ENCODE measurements at places on chromosomes 5 and 9.

DNA sequence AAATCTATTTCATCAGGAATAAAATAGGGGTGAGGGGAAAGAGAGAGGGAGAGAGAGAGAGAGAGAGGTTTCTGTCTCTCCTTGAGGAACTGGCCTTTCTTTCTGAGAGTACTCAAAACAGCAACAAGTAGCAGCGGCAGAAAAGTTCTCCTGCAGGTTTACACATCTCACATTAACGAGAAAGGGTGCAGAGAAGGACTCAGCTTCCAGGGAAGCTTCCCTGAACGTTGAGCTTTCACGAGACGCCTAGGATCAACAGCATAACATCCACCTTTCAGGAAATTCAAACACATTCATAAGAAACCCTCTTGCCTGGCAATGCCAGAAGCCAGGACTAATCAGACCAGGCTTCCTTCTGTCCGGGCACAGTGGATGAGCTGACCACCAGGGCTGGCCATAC is 162.9 kb downstream of the ZDHHC21 start:
- no peak for DNase-seq

- no peak for DNase-seq
These were observed 8.1 kb upstream of the OMD start for GRCh38 chr9:92432350-92432749.

DNA sequence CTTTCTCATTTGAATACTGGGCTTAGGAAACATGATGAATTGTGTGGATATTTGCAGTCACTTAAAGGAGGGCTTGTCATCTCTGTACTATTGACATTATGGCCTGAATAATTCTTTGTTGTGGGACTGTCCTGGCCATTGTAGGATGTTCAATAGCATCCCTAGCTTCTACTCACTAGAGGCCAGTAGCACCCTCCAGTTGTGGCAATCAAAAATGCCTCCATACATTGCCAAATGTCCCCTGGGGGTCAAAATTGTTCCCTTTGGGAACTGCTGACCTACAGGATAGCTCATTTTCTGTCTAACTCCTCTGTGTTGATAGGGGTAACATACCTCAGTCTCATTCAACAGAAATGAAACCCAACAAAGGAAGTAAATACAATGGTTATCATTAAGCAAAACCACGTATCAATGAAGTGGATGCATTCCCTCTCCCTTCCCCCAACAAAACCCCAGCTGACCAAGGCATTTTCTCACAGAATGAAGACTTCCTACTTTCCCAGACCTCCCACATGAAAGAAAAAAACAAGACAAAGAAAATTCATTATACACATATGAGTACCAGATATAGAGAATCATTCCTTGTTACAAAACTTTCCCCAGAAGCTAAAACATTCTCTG is 18.1 kb downstream of the FYB1 start:
- DNase-seq: no peak

GRCh38 chr9:125485471-125486151 is 221.4 kb downstream of the MAPKAP1 start:
- no peak for DNase-seq

- DNase-seq: no peak
These were observed 652.3 kb downstream of the SLCO4C1 start for GRCh38 chr5:101643794-101644193.

DNA sequence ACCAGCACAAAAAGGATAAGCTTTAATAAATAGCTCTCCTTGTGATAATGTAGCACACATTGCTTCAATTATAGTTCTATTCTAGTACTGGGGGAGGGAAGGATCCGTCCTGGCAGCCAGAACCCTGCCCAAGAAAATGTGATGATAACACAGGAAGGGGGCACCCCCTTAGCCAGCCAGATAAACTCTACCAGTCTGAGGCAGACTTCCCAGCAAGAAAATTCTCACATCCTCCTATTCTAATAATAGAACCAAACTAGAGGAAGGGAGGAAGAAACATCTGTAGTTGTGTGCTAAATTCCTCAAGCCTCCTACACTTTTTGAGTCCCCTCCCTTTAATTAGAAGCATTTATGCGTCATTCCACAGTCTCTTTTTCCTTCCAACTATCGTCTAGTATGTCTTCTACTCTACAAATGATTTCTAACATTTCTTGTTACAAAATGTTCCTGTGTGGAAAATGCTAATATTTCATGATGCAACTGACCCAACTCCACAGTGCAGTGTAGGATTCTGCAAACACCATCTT is 261.0 kb downstream of the SEMA5A start:
- no peak for DNase-seq

DNA sequence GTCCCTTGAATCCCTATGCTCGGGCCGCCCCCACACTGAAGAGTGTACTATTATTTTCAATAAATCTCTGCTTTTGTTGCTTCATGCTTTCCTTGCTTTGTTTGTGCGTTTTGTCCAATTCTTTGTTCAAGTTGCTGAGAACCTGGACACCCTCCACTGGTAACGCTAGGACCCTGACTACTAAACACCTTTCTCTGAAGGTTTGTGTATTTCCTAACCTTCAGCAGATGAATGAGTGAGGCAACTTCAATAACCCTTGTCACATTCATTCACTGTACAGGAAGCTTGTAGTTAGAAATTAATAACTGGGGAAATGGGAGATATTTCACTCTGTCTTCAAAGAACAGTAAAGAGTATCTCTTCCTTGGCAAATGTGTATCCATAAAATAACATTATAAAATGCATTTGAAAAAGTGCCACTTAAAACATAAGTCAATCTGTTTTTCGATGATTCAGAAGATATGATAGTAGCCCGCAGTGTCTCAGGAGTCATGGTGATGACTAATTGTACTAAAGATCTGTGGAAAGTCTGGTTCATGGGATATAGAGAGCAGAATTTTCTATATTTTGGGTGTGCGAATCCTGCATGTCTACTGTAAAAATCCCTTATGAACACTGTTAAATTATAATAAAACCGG is 43.2 kb upstream of the ANKH start:
- no peak for DNase-seq

- no peak for DNase-seq
These were observed 3.2 kb downstream of the COMMD10 start for GRCh38 chr5:116088062-116088461.

DNA sequence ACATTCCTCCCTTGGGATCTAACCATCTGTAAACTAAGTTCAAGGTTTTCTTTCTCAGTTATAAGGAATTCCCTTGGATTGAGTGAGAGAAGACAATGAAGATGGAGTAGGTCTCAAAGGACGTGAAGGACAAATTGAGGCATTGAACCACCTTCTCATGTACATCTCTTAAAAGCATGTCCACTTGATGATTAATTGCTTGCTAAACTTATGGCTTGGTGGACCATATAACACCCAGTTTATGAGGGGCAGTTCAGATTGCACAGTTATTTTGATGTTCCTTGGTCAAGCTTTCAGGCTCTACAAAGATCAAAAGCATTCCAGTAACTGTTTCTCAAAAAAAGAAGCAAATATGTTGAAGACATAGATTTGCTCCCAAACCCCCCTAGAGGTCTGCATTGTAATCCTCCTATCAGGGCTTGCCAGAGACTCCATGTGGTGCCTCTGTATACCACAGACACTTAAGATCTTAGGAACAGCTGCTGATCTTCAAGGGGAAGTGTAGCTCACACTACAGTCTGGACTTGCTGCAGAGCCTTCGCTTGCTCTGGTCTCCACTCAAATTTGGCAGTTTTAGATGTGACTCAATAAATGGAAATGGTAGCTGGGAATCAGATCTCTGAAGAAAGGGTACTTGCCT is 56.9 kb upstream of the ALDH1A1 start:
- no peak for DNase-seq

- no peak for DNase-seq
These were observed 90.2 kb upstream of the ICE1 start for GRCh38 chr5:5332287-5332686.

- no peak for DNase-seq
These were observed 20.4 kb upstream of the PRUNE2 start for GRCh38 chr9:76926324-76926741.

DNA sequence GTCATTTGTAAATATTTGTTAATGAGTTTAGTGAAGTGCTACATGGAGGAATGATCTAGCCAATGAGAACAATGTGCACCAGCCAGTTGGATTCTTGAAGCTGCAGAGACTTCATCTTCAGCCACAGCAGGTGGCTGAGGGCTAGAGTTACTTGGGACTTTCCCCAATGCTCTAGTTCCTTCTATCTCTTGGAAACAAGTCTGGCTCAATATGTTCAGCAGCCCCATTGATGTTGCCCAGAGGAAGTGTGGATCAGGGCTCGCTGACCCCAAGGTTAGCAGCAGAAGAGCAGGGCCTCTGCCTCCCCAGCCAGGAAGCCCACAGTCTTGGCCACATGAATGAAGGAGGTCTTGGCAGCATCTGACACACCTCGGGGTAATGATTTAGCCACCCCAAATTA is 117.5 kb downstream of the SLC1A3 start:
- DNase-seq: no peak

DNA sequence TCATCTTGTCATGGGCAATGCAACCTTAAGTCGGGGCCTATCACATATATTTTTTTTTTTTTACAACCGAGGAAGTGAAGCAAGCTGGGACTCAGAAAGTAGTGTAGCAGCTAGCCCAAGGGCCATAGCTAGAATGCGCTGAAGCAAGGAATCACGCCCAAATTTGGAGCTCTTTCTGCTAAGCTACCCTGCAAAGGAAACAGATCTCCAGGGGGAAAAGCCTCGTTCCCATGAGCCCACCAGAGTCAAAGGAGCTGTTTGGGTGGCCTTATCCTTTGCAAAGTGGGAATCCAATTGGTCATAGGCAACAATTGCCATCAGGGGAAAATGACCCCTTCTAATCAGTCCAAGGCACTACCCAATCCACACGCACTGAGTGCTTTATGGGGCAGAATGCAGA is 390.4 kb downstream of the EBF1 start:
- no peak for DNase-seq

DNA sequence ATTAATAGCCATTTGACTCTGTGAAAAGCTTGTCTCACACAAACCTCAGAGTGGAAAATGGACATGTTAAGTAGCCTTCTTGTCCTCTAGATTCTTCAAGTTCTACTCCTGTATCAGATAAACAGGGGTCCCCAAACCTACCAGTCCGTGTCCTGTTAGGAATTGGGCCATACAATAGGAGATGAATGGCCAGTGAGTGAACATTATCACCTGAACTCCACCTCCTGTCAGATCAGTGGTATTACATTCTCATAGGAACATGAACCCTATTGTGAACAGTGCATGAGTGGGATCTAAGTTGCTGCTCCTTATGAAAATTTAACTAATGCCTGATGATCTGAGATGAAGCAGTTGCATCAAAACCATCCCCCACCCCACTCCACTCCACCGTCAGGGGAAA is 136.3 kb downstream of the TMEM232 start:
- DNase-seq: peak; percentile 1

DNA sequence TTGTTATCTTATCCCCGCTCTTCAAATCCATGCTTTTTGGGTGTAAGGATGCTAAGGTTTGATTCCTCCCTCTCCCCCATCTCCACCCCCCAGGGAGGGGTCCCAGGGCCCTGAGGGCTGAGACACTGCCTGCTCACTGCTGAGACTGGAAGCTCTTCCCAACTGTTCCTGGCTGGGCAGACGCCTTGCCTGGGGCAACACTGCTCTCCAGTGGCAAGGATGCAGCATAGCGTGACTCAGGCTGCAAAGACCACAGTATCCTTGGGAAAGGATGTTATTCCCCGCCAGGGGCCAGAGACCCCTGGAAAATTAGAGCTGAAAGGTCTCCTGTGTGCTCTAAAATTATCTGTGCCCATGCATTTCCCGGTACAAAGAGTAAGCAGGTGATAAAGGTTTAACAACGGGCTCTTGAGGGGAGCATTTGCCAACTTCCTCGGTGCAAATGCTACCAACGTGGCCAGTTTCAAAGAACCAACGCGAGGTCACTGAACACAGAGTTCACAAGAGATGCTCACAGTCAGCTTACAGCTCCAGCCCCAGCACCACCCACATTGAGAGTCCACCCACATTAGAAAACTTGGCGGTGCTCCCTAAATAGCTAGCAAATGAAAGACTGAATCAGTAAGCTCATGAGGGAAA is 271.9 kb downstream of the NSG2 start:
- DNase-seq: no peak

DNA sequence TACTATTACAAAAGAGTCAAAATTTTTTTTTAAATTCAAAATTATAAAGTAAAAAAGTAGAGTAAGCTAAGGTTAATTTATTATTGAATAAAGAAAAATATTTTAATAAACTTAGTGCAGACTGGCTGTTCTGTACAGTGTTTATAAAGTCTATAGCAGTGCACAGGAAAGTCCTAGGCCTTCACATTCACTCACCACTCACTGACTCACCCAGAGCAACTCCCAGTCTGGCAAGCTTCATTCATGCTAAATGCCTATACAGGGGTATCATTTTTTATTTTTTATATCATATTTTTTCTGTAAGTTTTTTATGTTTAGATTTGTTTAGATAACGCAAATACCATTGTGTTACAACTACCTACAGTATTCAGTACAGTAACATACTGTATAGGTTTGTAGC is 700.7 kb upstream of the GRAMD2B start:
- DNase-seq: no peak

DNA sequence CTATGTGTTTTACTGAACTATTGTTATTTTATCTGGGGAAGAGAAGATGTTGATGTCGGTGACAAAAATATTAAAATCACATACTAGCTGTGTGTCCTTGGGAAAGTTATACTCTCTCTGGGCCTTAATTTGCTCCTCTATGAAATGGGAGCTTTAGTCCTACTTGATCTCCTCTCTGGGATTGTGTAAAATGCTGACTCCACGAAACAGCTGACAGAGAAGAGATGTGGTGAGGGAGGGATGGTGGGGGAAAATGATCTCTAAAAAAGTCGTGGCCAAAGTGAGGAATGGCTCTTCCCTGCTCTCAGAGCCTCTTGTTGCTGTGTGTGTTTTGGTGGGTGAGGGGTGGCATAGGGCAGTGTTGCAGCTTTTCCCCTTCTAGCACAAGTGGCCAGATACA is 173.7 kb downstream of the MELK start:
- no peak for DNase-seq

GRCh38 chr9:9820436-9820835 is 792.4 kb downstream of the PTPRD start:
- DNase-seq: no peak

- DNase-seq: no peak
These were observed 128.0 kb upstream of the GABRP start for GRCh38 chr5:170655476-170655875.

DNA sequence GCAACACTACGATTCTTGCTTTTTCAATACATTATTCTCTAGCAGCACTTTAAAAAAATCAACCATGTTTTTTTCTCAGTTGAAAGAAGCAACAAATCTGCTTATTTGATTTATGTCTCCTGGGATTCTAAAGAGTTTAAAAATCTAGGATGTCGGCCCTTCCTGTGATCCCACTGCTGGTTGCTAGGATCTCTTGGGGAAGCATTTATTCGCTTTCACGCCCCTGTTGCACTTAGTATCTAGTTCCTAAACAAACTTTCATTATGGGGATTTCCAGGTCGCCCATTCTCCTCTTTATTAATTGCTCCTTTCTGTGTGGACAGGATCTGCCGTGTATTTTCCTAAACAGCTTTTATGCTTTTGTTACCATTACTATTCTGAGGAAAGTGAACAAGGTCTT is 313.5 kb downstream of the AGTPBP1 start:
- no peak for DNase-seq

GRCh38 chr9:124551472-124552272 is 44.5 kb upstream of the NR5A1 start:
- DNase-seq: no peak
